Gastroesophageal sphincter (tissue), 4 donors: ENCODE measurements at places on chromosomes 7 and 10. TPM values are rescaled to one million over a fixed set of nuclear protein-coding genes. Genes with fewer than 3 reads are reported as not detected.

The RABGEF1 gene
- 39.4 TPM for total RNA-seq

The ATOH7 gene
- total RNA-seq: 0.35 TPM

The FAM221A gene
- total RNA-seq: 10.9 TPM

The SPDYE9 gene
- not detected for total RNA-seq

The MMP21 gene
- total RNA-seq: not detected

The IQUB gene
- 18.5 TPM for total RNA-seq

The OR2A1 gene
- 0.13 TPM for total RNA-seq

The C10orf120 gene
- not detected for total RNA-seq

DNA sequence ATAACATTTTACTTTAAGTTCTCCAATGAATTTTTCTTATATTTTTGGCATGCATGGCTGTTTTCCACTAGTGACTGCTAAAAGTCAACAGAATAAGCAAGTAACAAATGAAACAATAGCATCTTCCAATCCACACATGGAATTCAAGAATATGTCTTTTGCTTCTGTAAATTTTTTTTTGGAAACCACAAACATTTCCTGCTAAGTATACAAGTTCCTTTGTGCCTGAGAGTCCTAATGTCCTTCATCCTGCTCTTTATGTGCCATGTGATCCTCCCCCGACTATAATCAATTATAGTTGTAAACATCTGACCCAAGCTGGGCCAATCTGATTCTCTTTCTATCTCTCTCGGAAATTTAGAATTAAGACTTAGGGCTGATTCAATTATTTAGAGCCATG, 61.2 kb downstream of the PPP1R3C start:
- no peak for ATAC-seq

DNA sequence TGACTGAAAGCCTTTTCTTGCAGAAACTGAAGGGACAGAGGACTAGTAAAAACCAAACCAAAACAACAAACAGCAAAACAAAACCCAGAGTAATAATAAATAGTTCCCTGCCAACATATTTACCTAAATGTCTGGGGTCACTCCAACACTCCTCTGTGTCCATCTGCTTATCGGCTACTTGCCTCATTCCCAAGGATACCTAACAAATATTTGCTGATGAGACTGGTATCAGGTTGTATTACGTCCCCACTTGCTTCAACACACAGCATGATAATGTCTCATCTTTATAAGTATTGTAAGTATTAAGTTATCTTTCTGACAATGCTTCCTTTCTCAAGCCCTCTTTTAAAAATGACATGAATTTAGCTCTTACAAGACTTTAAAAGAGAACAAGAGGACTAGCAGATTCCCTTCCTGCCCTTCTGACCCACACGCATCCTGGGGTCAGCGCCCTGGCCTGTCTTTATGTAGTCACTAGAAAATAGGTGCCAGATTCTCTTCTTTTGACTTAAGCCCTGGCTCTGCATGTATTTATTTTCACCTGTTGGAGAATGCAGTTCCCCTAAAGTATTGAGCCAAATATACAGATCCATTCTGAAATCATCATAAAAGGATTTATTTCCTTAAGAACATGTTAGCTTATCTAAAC, 110.2 kb downstream of the SEM1 start:
- no peak for ATAC-seq

DNA sequence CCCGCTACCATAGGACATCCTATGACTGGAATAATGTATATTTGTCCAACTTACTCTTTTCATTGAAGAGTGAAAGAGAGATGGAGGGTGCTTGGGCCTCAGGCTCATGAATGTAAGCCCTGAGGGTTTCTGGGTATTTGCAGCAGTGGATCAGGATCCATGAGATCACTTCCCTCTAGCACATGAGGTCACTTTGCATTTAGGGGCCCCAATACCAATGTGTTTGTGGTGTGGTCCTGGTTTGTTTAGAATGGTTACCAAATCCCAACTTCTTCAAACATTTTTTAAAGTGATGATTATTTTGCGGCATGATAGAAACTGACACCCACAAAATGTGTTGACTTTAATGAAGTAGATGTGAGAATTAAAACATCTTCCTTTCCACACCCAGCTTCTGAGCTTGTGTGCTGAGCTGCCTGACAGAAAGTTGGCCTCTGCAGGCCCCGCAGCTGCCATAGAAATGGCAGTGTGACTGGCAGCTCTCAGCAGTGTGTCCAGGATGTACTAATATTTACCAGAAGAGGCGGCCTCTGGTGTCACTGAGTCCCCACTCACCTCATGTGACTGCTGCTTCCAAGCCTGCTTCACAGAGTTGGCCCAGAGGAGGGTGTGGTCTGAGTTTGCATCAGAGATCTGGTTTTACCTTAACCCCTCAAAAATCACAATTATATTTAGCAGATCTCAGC, 447.6 kb upstream of the NPVF start:
- no peak for ATAC-seq

DNA sequence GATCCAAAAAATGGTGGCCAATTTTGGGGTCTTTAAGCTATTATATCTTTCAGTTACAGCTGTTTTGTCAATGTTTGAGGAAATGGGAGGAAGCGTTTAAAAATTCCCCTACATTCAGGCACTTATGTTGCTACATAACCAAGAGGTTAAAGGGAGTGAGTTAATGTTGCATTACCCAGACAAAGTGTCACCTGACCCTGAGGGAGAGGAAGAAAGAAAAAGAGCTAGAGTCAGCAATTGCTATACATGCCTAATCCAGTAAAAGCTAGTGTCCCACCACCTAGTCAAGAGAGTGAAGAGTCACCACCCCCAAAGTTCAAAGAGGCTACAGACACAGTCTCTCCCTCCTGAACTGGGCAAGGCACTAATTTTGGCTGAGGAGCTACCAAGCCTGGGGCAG, 69.5 kb upstream of the ZNF92 start:
- no peak for ATAC-seq

- ATAC-seq: peak; percentile 80
These were observed 19.4 kb downstream of the KCNK18 start for GRCh38 chr10:117216611-117217195.

GRCh38 chr10:5033061-5033778, 29.6 kb upstream of the AKR1C2 start:
- ATAC-seq: peak; percentile 55

DNA sequence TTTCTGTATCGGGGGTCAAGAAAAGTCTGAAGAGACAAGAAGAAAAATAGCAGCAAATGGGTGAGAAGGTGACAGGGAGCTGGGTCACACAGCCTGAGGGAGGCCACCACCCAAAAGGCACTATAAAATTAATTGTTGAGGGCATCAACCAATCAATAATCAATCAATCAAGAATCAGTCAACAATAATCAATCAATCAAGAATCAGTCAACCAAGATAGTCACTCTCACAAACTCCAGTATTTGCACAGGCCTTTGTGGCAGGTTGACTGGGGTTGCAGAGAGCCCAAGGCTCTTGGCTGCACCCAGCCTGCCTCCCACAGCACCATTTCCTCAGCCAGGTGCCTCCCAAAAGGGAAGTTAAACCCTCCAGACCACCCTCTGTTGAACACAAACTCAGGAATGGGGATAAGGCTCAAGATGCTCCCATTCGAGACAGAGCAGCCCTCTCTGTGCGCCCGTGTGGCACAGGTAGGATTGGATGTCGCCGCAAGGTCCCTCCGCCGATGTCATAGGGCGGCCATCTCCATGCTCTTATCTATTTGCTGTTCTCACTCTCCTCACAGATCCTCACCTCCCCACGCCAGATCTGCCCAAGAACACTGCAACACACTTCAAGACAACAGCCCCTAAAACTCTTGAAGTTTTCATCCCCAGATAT, 64.0 kb downstream of the TNS3 start:
- ATAC-seq: no peak

DNA sequence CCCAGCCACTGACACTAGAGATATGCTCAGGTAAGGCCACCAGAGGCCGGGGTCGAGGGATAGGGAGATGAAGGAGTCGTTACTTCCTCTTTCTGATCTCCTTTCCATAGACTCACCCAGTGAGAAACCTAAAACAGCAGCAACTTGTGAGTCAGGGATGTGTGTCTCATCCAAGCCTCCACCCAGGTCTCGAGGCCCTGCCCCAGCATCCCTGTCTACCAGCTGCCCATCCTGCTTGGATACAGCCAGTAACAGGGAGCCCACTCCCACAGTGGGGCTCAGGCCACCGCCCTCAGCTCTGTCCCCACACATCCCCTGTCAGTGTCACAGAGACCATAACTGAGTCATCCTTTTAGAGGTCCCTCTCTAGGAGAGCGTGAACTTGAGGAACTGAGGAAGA, 49.6 kb upstream of the CHST15 start:
- no peak for ATAC-seq

GRCh38 chr7:95365151-95365550, 31.0 kb downstream of the PON3 start:
- ATAC-seq: no peak

DNA sequence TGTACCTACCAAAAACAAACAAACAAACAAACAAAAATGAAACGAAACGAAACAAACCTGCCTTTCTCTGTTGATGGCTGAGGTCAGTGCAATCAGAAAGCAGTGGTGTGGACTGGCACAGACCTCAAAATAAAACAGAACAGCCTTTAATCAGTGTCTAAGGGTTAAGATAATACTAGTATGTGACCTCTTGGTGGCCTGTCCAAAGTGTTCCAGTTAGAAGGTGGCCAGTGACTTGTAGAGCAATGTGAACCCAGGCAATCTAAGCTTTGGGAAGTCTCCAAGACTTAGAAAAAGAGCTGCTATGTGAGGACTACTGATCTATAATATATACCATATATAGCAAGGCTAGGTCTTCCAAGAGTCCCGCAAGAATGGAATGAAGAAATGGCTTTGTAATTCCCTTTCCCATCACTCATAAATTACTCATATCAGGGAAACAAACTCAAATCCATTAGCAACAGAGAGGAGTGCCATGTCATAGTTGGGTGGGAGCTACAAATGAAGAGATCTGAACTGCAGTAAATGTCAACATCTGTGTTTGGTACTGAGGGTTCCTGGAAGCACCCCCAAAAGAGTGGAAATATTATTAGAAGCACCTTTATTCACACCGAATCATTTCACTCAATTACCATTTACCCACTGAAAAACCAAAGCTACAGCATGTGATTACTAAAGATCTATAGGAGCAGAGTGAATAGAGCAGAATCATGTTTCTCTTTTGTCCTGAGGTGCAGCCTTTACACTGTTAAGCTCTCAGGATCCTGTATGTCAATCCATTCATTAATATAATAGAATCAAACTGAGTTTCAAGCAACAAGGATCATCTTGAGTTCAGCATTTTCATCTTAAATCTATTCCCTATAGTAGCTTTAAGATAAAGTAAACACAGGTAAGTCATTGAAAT, 28.0 kb downstream of the ABLIM1 start:
- ATAC-seq: no peak

DNA sequence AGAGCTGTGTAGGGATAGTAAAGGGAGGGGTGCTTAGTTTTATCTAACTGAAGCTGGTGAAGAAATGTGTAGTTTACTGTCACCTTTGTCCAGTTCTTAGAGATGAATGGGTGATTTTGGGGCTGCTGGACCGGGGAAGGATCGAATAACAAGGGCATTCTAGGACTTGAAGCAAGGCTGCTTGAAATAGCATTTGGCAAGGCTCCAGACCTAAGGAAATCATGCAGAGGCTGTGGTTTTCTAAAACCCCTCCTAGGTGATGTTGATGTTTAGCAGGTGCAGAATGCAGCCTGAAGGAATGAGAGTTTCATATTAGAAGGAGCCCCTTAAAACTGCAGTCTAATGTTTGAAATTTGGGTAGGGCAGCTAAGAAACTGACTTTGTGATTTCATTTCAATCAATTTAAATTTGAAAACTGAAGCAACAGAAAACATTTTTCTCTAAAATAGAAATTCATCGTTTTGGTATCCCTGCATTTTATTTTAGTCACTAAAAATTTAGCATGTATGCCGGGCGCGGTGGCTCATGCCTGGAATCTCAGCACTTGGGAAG, 68.5 kb downstream of the TET1 start:
- ATAC-seq: no peak

GRCh38 chr7:128863433-128863989, 855 bp downstream of the ATP6V1F start:
- ATAC-seq: no peak

DNA sequence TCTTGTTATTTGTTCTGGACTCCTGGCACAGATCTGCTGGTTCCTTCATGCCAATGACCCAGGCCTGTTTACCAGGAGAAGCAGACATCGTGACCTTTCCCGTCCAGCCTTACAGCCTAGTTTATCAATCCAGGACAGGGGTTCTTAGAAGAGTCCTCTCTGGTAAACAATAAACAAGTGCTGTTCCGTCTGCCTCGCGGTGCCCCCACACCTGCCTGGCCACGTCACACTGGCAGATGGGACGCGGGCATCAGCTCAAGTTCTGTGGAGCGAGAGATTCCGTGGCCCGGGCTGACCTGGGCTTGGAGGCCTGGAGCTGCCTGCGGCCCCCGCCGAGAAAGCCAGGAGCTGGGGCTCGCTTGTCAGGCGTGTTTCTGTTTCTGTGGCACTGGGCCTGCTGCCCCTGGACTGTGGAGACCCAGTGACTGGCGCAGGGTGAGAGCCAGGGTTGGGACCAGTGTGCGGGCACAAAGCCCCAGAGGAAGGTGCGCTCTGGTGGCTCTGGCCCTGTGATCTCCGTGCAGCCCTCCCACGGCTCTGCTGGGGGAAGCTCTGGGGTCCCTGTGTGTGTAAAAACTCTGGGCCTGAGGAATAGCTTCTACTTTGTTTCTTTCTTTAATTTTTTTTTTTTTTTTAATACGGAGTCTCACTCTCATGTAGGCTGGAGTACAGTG, 28.4 kb upstream of the PFKFB3 start:
- ATAC-seq: no peak

DNA sequence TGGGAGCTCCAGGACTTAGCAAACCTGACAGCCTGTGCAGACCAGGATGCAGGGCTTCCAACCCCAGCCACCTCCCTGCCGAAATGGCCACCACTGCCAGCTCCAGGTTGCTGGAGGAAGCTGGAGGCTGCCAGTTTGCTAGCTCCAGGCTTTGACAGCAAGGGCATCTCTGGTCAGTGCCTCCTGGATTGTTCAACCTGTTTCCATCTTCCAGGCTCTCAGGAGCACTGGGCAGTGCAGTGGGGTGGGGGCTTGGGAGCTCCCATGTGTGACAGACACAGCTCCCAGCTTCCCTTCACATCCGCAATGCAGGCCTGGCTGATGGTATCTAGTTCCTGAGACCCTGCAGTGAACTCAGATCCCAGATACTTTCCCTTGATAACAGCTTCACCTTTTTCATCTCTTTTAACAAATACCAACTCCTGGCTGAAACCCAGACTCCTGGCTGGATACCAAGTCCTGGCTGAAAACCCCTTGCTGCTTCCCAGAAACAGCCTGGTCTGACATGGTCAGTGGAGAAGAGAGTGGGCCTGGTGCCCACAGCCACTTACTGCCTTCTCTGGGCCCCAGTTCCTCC, 20.8 kb upstream of the RET start:
- no peak for ATAC-seq

GRCh38 chr10:6163364-6164270, 39.1 kb upstream of the PFKFB3 start:
- ATAC-seq: peak; percentile 98

DNA sequence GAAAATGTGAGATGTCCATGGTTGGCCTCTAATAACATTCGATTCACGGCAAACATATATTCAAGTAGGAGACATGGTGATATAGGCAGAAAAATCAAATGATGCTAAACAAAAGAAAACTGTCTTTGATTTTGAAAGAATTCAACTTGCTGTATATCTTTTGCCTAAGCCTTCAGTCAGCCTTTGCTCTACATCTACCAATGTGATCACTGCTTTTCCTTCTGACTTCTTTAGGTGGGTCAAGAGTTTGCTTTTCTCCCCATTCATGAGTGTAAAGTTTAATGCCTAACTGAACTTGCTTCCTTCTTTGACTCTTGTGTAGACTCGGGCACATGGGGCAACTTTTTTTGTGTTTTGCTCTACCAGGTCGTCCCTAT, 417 bp upstream of the HIF1AN start:
- no peak for ATAC-seq
